ENCODE measurements at places on chromosomes 16 and 17. TPM values are rescaled to one million over a fixed set of nuclear protein-coding genes. Genes with fewer than 3 reads are reported as not detected.

CPHXL2 gene
- total RNA-seq = not detected

RNU2-1 gene
- total RNA-seq = not detected

GRCh38 chr17:61470530-61471136, 18.4 kb downstream of the TBX4 start:
- no peak for DNase-seq

DNA sequence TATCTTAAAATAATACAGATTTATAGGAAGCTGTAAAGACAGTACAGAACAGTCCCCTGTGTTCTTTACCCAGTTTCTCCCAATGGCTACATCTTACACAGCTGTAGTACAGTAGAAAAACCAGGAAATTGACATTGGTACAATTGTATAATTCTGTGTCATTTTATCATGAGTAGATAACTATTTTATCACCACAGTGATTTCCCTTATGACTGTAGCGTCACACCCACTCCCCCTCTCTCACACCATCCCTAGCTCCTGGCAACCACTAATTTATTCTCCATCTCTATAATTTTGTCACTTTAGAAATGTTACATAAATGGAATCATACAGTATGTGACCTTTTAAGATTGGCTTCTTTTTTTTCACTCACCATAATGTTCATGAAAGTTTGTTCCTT, 30.9 kb downstream of the CLTC start:
- no peak for DNase-seq

- DNase-seq = peak; percentile 36
These were observed 950 bp upstream of the MYO1C start for GRCh38 chr17:1493291-1493980.

ADAD2 gene
- total RNA-seq = not detected

GAA gene
- total RNA-seq = 29.9 TPM

RAB11FIP4 gene
- 13.2 TPM for total RNA-seq

GRCh38 chr17:57366558-57367351, 110.4 kb downstream of the MSI2 start:
- DNase-seq = no peak

DNA sequence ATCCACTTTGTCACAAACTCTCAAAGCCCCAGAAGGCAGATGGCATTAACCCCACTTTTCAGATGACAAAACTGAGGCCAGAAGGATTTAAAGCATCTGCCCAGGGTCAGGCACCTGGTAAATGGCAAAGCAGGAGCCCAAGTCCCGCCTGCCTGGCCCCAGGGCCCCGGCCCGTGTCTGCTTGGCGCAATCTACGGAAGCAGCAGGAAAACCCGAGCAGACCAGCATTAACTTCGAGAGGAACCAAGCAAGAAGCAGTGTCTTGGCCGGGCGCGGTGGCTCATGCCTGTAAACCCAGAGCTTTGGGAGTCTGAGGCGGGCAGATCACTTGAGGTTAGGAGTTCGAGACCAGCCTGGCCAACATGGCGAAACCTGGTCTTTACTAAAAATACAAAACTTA, 21.6 kb downstream of the RTN4RL1 start:
- DNase-seq = no peak

MYLK3 gene
- 1.4 TPM for total RNA-seq

GRCh38 chr17:38750312-38751121, 2.0 kb upstream of the PSMB3 start:
- no peak for DNase-seq

DNA sequence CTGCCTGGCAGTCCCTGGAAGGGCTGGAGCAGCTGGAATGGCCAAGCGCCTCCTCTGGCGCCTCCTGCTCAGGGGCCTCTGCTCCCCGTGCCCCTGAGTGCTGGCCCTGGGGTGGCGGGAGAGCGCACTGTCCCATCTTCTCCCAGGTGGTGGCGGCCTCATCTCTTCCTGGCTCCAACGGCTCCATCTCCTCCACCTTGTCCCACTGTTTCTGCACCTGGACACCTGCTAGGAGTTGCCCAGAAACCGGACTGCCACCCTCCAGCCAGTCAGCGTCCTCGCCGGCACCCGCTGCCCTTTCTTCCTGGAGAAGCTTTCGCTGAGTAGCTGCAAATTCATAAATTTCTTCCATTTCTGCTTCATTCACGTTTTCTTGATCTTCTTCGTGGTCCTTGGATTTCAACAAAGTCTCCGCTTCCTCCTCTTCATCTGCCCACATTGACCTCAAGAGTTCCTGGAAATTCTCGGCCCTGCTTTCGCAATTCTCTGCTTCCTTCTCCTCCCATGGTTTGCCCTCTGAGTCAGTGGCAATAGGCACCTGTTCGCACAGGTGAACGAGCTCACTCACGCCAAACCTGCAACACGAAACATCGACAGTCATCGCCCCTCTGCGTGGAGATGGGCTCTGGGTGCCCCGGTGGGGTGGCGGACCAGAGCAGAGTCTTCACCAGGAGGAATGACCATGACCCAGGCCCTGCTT, 13.7 kb upstream of the NLRC3 start:
- no peak for DNase-seq

DNA sequence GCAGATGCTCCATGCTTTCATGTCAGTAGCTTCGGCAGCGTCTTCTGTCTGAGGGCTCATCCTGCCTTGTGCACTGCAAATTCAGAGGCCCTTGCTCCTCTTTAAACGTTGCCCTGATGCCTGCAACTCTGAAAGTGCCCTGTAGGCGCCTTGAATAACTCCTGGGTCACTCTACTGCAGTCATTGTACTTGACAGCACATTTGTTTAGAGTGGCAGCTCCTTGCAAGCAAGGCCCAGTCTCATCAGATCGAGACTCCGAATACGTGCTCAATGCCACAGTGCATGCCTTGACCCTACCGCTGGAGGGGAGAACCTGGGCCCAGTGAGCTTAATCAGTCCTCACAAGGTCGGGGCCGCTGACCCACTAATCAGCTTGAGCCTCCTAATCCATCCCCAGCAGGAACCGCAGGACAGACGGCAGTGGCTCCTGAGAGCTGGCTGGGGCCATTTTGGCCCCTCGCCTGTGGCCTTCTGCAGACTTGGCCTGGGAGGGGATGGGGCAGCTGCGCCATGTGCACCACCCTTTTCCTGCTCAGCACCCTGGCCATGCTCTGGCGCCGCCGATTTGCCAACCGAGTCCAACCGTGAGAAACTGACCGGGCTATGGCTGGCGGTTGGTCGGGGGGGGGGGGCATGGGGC, at the start of gene PRCD:
Gene PRCD (plus strand): TSS at position 414 of the 641 bp plus-strand sequence. CDS start 98 bp downstream, at position 512.
- DNase-seq = no peak

DNA sequence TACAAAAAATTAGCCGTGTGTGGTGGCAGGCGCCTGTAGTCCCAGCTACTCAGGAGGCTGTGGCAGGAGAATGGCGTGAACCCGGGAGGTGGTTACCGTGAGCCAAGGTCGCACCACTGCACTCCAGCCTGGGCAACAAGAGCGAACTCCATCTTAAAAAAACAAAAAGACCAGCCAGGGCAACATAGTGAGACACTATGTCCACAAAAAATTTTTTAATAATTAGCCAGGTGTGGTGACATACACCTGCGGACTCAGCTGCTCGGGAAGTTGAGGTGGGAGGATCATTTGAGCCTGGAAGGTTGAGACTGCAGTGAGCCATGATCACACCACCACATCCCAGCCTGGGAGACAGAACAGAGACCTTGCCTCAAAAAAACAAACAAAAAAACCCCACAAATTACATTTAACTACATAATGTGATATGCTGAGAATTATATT, 29.1 kb downstream of the FANCA start:
- DNase-seq = no peak

CLEC3A gene
- total RNA-seq = not detected

PAQR4 gene
- total RNA-seq = 5.8 TPM

KRT15 gene
- total RNA-seq = 24.1 TPM

DNA sequence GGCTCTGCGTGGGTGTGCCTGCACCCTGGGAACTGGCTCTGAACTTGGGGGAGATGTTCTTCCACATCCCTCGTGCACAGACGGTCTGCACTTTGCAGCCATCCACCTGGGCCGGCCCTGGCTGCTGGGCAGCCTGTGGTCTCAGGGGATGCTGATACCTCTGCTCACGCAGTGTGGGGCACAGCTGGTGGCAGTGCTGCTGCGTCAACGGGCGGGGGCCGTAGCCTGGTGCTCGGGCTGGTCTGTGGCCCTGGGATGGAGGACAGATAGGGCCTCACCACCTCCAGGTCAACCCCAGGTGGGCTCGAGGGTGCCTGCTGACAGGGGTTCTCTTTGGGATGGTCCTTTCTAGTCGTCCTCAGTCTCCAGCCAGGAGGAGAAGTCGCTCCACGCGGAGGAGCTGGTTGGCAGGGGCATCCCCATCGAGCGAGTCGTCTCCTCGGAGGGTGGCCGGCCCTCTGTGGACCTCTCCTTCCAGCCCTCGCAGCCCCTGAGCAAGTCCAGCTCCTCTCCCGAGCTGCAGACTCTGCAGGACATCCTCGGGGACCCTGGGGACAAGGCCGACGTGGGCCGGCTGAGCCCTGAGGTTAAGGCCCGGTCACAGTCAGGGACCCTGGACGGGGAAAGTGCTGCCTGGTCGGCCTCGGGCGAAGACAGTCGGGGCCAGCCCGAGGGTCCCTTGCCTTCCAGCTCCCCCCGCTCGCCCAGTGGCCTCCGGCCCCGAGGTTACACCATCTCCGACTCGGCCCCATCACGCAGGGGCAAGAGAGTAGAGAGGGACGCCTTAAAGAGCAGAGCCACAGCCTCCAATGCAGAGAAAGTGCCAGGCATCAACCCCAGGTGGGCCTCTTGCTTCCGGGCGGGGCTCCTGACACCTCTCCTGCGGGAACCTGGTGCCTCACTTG, 36.3 kb downstream of the TSC2 start:
- no peak for DNase-seq

PNMT gene
- not detected for total RNA-seq

DNA sequence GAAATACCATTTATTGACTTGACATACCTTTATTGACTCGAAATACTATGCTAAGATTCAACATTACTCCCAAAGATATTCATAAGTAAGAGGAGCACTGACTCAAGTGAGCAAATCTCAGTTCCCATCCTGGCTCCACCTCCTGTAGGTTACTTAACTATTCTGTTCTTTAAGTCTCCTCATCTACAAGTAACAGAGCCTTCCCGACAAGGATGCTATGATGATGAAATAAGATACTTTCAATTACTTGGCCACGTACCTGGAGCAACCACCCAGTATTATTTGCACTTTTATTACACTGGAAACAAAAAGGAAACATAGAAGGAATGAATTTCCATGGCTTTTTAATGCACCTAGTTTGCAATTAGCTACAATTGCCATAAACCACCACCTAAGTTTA, 16.3 kb downstream of the KANSL1 start:
- DNase-seq = no peak

DNA sequence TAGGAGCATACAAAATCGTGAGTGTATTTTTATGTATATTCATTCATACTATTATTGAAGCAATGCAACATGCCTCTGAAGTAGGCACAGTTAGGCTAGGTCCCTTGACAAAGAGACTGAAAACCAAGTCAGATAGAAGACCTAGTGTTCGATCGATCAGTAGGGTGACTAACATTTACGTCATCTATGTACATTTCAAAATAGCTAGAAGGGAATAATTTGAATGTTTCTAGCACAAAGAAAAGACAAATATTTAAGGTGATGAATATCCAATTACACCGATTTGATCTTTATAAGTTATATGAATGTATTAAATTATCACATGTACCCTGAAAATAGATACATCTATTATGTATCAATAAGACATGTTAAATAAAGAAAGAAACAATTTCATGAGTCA, 610.1 kb downstream of the TOX3 start:
- no peak for DNase-seq

PHKB gene
- 54.4 TPM for total RNA-seq

DNA sequence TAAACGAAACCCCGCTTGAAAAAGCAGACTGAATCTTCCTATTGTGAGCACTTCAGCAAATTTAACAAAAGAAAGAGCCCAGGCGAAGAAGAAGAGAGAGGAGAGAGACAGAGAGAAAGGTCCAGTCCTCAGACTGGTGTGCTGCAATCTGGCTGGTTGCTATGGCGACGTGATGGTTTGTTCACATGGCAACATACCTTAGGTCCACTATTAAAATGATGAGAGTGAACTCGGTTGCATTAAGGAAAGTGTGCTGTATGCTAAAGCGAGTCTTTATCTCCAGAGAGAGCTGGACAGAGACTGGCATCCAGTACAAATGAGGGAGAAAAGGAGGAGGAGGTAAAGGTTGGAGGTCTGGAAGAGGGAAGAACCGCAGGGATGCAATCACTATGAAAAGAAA, 271.8 kb upstream of the ZFHX3 start:
- DNase-seq = no peak

DNAAF8 gene
- 0.24 TPM for total RNA-seq

KRTAP1-5 gene
- total RNA-seq = not detected

MILR1 gene
- 9.9 TPM for total RNA-seq

GRCh38 chr17:82050152-82050760, 1.4 kb downstream of the RFNG start:
- DNase-seq = no peak

GRCh38 chr17:5635949-5636348, 51.6 kb upstream of the NLRP1 start:
- no peak for DNase-seq

DNA sequence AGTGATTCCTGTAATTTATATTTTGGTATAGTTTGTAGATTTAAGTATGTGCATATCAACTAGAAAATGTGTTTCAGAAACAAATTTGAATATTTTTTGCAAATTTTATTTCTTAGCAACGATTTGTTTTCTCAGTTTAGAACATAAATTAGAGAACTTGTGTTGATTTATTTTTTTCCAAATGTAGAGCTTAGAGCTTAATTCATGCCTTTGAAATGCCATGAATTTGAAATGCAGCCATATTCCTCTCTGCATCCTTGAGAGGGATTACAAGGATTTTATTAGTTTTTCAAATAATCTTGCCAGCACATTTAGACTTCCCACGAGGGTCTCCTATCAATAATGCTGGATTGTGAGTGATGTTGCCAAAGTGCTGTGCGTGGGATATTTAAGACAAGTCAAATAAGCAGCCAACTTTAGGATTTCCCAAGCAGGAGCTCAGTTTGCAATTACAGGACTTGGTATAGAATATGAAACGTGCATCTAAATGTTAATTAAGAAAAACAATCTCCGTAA, 6.7 kb upstream of the SMPD3 start:
- no peak for DNase-seq

DNA sequence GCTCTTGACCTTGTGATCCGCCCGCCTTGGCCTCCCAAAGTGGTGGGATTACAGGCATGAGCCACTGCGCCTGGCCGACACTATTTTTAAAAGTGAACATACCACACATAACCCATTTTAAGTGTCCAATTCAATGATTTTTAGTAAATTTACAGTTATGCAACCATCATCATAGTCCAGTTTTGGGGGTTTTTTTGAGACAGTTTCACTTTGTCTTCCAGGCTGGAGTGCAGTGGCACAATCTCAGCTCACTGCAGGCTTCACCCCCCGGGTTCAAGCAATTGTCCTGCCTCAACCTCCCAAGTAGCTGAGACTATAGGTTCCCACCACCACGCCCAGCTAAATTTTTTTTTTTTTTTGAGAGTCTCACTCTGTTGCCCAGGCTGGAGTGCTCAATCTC, 3.1 kb upstream of the EPOP start:
- DNase-seq = no peak

DNA sequence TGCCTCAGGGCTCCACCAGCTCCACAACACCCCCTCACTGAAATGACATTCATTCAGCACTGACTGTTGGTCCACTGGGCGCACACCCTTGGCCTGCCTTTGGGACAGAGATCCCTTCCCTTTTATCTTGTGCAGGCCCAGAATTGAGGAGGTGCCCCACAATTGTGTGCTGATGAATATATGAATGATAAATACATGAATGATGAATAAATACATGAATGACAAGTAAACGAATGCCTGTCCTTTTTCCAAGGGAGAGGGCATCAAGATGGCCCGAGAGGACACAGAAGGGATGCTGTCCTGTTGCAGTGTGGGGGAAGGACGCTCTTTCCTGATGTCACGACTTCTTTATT, 5.7 kb downstream of the CCR7 start:
- no peak for DNase-seq

C17orf67 gene
- 0.48 TPM for total RNA-seq
